ENCODE measurements at places on chromosomes 5 and 9. TPM values are rescaled to one million over a fixed set of nuclear protein-coding genes. Genes with fewer than 3 reads are reported as not detected.

PCDHB3 gene
- not detected for polyA plus RNA-seq

CAPSL gene
- polyA plus RNA-seq = not detected

MEIKIN gene
- not detected for polyA plus RNA-seq

IFNB1 gene
- polyA plus RNA-seq = not detected

ARHGEF37 gene
- 0.06 TPM for polyA plus RNA-seq

GPRIN1 gene
- polyA plus RNA-seq = 0.72 TPM

EPB41L4A gene
- polyA plus RNA-seq = 1.8 TPM

GDA gene
- not detected for polyA plus RNA-seq

MBLAC2 gene
- 2.9 TPM for polyA plus RNA-seq

DIAPH1 gene
- polyA plus RNA-seq = 61.5 TPM

PTGES gene
- 0.07 TPM for polyA plus RNA-seq

PRSS3 gene
- not detected for polyA plus RNA-seq

AQP3 gene
- 11.4 TPM for polyA plus RNA-seq

IFNA13 gene
- not detected for polyA plus RNA-seq

TRIM36 gene
- polyA plus RNA-seq = 0.06 TPM

Measured in B cell (primary cell).